CD4-positive, alpha-beta T cell treated with Interleukin-6 at 100 ng/mL for 8 hours (primary cell): ENCODE measurements at places on chromosomes 1 and 21.

DNA sequence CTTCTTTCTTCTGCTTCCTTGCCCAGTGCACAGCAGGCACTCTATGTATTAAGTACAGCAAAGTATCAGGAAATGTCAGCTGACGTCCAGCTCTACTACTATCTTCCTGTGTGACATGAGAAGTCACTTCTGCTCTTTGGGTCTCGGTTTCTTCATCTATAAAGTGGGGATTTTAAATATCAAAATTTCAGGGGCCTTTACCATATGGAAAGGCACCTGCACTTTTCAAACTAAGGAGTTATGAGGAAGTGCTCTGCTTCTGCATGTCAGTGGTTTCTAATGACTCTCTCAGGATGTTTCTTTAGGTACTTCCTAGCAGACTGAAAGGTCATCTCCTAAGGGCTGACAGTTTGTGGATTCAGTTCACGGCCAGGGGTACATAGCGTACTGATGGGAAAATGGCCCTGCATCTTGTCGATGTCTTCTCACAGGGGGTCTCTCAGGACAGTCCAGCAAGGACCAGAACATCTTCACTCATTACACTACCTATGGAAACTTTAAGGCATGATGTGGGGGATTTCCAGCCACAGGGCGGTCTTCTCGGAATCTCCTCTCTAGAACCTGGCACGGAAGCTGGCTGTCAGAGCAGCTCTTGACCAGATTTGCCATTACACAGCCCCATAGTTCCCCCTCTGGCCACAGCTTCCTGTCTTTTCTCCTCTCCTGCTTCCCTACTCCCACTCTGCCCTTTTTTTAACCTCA lies 42.0 kb upstream of the MTF1 start:
- DNase-seq: no peak

DNA sequence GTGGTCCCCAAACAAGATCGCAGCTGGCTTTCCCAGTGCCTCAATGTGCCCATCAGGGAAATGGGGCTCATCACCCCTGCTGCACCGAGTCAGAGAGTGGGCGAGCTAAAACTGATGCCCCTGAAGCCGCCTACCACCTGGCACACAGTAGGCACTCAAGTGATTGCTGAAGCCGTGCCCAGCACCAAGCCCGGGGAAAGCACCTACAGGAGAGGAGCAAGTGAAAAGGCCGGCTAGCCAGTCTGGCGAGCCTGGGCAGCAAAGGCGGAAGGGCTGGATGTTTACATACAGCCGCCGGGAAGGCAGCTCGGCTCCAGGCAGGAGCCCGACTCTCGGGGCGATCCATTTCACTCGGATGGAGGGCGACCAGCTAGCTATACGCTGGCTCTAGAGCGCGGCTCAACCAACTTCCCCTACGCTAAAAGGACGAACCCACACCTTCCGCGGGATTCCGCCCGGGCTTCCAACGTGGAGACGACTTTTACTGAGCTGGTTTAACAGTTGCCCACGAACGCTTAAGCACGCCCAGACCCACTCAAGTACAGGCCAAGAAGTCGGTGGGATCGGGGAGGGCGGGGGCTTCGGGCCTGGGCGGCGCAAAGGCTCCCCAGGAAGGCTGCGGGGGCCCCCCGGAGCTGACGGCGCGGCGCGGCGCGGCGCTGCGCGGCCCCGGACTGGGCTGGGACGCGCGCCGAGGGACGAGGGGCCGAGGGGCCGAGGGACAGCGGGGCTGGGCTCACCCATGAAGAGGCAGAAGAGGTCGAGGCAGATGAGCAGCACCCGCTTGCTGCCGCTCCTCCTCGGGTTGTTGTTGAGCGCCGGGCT lies 1.0 kb downstream of the PLPP3 start:
- DNase-seq: no peak

GRCh38 chr21:26956216-26956615 lies 10.7 kb downstream of the ADAMTS5 start:
- no peak for DNase-seq

- no peak for DNase-seq
These were observed 4.1 kb upstream of the ACOT11 start for GRCh38 chr1:54543729-54544496.

- DNase-seq: no peak
These were observed 12.4 kb downstream of the MOV10 start for GRCh38 chr1:112686835-112687234.

- DNase-seq: no peak
These were observed 156.8 kb downstream of the FASLG start for GRCh38 chr1:172815740-172816139.

GRCh38 chr1:230979952-230980351 lies 1.1 kb downstream of the ARV1 start:
- DNase-seq: peak; percentile 5

DNA sequence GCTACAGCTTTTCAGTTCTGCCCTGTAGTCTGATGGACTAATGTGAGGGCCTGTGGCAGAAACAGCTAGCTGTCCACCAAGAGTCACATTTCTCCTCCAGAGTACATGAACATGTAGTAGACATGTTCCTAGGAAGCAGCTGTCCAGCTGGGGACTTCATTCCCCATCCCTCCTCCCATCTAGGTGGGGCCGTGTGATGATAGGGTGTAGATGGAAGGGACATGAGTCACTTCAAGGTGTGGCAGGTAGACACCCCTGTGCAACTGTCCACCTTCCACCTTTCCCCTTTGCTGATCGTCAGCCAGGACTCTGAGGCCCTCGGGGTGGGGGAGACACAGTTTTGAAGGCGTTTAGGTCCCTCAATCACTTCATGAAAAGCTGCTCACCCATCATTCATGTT lies 3.6 kb upstream of the RD3 start:
- DNase-seq: no peak
